ENCODE measurements at places on chromosomes 5 and 9.

DNA sequence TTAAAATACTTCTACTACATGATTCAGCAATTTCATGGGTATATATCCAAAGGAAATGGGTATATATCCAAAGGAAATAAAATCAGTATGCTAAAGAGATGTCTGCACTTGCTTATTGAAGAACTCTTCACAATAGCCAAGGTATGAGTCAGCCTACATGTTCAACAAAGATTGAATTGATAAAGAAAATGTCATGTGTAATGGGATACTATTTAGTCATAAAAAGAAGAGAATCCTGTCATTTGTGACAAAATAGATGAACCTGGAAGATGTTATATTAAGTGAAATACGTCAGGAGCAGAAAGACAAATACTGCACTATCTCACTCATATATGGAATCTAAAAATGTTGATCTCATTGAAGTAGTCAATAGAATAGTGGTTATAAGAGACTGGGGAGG lies 944.5 kb upstream of the CTNND2 start:
- no peak for DNase-seq

- DNase-seq = no peak
These were observed 43.5 kb upstream of the COL15A1 start for GRCh38 chr9:98900244-98900643.

DNA sequence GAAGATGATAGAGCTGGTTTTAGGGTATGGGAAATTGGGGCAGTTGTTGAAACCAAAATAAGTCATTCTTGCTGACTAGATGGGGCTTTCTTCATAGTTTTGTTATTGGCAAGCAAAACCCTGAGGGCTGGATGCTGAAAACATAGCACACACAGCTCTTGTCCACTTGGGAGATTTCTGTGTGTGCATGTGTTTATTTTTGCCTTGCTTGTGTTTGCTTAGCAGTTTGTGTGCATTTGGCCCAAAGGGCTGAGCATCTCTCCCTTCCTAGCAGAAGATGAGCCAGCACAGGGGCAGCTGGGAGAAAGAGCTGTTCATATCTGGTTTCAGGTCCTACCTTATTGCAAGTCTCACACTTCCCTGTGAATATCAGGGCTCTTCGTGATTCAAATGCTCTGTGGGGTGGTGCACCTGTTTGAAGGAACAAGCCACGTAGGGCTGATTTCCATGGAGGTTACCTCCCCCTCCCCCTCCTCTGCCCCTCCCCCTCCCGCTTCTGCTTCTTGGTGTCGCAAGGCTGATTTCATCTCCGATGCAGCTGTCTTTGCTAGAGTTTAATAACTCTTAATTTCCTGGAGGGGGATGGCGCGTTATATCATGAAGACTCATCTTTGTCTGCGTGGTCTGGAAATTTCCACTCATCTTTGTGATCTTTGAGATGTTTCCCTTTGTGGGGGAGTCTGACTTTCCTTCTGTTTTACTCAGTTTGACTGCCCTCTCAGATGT lies 296.5 kb downstream of the ARHGAP26 start:
- DNase-seq = peak; percentile 31

DNA sequence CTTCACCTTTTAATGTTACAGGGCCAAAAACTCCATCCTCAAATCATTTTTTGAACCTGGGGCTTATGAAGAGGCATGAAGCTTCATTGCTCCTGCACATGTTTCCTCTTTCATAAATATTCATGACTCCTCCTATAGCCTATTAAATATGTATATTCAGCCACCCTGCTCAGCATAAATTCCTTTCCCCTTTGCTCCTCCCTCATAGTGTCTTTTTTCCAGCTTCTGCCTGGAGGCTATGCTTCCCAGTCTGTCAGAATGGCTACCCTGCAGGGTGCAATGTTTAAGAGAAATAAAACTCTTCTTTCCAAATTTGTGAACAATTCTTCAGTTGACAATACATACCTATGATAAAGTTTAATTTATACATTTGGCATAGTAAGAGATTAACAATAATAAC lies 1082.9 kb upstream of the CDH18 start:
- no peak for DNase-seq

GRCh38 chr5:139696894-139697658 lies 48.9 kb downstream of the CXXC5 start:
- DNase-seq = peak; percentile 21

GRCh38 chr9:75391497-75391896 lies 303.2 kb downstream of the OSTF1 start:
- no peak for DNase-seq

- DNase-seq = no peak
These were observed 191.5 kb upstream of the CLINT1 start for GRCh38 chr5:158050421-158050820.

DNA sequence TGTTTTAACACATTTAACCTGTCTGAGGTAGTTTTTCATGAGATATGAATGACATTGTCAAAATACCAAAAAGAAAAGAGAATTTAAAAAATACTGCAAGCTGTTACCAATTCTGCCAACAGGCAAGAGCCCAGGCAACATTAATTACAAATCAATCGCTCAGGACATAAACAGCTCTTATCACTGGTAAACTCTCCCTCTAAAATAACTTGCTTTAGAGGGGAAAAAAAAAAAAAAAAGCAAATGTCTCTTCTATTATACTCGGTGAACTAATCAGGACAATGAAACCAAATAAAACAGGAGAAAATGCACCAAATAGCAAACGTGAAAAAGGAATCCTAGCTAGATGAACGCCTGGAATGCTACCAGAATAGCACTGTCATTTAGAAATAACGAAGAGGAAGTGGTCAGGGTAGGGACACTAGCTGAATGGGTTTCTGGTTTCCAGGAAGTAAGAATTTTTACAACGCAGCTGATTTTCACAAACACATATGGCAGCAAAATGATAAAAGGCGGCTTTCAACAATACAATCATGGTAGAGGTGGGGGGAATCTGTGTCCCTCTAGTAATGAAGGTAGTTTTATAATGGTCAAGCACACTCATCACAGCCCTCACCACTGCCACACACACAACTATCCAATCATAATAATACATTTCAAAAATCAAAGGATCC lies 94.9 kb downstream of the DENND1A start:
- no peak for DNase-seq

- DNase-seq = no peak
These were observed 717.1 kb upstream of the ZNF608 start for GRCh38 chr5:125463466-125464092.

DNA sequence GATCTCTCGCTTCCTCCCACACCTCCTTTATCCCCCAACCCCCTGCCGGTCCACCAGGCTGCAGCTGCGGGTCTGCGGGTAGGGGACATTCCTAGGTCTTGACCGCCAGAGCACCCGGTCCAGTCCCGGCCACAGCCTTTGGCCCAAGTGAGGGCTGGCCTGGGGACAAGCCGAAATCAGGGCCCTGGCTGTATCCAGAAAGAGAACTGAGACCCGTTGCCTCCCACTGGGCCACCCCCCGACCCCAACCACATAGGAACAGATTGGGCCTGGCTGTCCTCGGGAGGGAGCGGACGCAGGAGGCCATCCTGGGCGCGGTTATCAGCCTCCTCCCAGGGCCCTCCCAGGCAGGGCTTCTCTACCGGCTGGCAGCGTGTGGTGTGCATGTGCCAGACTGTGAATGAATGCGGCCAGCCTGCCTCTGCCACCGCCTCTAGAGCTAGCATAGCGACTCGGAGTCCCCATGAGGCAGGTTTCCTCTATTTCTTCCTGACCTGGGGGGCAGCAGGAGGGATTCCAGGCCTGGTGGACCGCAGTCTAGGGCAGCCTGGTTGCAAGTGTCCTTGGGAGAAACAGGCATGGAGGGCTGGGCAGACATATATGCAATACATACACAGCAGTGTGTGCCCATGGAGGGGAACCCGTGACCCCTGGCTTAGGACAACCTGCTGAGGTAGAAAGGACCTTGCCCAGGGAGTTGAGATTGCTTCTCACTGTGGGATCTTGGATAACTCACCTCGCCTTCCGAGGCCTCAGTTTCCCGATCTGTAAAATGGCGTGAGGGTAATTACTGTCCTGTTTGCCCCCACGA lies 1.2 kb downstream of the N4BP3 start:
- DNase-seq = peak; percentile 37

GRCh38 chr9:87644659-87645058 lies 81.3 kb upstream of the CTSL start:
- no peak for DNase-seq

DNA sequence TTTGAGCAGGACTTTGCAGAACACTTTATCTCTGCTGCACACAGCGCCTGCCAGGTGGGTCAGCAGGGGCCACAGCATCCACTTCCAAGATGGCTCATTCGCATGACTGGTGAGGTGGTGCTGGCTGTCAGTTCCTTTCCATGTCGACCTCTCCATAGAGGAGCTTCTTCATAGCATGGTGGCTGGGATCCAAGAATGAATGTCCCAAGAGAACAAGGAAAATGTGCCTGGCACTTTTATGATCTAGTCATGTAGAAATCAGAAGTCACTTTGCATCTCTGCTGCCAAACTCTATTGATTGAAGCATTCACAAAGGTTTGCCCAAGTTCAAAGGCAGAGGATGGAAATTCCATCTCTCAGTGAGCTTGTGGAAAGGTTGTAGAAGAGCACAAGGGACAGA lies 85.0 kb downstream of the GALNT10 start:
- DNase-seq = no peak

GRCh38 chr5:111997308-111997707 lies 240.3 kb upstream of the NREP start:
- DNase-seq = no peak

DNA sequence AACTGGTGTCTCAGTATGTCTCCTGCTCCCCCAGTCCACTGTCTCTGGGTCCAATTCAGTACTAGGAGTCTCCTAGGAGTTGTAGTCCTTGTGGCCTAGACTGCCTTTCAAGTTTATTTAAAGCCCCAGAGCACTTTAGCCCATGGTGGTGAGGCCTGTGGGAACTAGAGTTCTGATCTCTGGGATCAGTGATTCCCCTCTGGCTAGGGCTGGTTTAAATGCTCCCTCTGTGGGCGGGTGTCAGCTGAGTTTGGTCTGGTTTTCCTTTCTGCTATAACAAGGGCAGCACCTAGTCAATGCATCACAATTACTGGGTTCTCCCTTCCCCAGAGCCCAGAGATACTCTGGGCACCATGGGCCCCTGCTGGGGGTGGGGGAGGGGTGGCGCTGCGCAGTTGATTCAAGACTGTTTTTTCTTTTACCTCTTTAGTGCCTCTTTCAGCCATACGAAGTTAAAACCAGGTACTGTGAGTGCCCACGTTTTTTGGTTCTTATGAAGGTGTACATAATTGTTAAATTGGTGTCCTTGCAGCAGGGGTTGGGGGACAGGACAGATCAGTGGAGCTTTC lies 9.3 kb upstream of the SLC36A3 start:
- DNase-seq = no peak

DNA sequence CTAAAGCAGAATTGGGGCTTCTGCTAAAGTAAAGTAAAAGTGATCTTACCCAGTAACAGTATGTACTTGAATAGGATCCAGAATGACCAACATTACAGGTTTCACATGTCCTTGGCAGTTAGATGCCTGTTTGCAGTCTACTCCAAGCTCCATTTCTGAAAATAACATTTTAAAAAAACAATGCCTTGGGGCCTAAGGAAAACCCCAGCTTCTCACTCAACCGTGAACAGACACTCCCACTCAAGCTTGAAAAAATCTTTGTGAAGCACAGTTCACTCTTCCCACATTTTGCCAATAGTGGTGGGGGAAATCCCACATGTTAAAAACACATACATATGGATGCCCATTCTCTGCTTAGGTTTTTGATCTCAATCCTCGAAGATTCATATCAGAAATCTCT lies 304.1 kb downstream of the ARRDC3 start:
- no peak for DNase-seq

- DNase-seq = no peak
These were observed 47.8 kb upstream of the TGFBR1 start for GRCh38 chr9:99056886-99057664.

DNA sequence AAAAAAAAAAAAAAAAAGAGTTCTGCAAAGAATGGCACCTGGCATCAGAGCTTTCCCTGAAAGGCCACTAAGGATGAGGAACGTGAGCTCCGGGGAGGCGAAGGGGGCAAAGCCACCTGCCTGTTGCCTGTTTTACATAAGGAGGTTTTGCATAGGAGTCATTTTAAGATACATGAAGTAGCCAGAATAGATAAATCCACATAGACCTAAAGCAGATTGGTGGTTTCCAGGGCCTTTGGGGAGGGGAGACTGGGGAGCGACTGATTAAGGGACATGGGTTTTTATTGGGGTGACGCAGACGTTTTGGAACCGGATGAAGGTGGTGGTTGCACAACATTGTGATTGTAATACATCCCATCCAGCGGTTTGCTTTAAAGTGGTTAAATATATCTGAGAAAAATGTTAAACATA lies 7.1 kb downstream of the NEK6 start:
- no peak for DNase-seq

DNA sequence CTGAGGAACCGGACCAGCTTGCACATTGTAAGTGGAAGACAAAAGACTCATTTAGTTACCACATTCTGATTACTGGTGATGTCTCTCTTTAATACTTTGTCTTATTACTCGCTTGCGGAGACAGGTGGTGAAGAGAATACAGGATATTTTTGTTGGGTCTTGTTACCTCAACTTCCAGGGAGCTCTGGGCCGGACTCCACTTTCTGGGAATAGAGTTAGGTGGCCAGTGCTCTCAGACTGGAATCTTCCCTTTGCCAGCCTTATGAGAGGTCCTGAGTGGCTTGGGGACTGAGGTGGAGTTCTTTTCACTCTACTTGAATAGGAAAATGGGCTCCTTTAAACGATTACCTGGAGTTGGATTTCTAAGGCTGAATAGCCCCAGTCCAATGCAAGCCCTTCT lies 33.3 kb upstream of the SPRY4 start:
- DNase-seq = no peak

DNA sequence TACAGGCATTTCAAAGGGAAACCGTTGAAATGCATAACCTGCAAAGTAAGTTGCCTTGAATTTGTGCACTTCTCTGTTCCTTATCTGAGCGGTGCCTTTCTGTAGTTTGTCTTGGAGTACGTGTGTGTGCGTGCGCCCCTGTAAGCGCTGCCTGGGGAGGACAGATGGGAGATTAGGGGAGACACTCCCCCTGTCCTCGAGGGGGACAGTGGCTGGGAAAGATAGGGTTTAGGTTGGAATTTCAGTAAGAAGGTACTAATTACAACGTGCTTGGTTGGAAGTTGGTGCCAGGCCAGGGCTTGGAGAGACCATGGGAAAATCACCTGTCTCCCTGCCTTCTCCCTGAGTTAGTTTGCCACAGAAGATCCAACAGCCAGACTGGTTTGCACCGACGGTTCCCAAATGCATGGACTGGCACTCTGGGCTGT lies 73.2 kb downstream of the PIK3R1 start:
- DNase-seq = no peak

- DNase-seq = no peak
These were observed 188.5 kb upstream of the NREP start for GRCh38 chr5:111945535-111945934.

DNA sequence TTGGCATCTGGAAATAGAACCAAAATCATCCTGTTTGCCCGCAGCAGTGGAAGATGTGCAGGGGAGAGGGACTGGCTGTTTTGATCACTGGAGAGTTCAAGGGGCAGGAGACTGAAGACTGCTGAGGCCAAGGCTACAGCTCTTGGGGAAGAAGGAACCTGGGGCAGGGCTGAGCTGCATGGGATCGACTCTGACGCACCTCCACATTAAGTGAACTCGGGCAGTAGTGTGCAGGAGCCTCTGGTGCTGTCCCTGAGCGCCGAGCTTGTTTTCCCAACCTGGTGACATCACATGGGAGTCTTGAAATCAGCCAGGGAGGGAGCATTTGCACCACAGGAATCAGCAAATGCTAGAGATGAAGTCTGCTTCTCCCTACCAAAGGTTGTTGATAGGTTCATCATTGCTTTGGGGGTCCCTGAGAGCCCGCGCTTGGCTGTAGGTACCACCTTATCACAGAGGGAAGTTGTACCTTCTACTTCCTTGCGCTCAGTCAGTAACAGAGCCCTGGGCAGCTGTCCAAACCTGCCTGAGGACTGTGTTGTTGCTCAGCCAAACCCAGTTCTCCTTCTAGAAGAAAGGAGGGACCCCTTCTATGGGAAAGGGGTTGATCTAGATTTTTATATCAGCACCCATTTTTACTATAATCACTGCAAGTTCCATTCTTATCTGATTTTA lies 52.3 kb upstream of the CTSL start:
- no peak for DNase-seq
